ENCODE measurements at places on chromosomes 3 and 15.

GRCh38 chr15:30870681-30871080 is 33.0 kb upstream of the FAN1 start:
- no peak for DNase-seq

GRCh38 chr3:108123326-108123725 is 32.5 kb upstream of the CD47 start:
- DNase-seq: no peak

GRCh38 chr15:28984421-28985315 is 98.9 kb downstream of the APBA2 start:
- DNase-seq: no peak

DNA sequence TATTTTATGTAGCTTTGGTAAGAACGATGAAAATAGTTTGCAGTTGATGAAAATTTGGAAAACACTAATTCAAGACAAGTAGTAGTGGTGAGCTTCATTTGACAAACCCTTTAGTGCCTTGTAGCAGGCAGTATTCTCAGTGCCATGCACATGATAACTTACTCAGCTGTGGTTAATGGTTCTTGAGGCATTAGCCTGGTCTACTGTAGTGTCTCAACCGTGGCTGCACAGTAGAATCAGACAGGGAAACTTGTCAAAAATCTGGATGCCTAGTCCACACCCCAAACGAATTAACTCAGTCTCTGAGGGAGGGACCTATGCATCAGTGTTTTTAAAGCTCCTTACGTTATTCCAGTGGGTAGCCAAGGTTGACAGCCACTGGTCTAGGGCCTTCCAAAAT is 45.4 kb downstream of the PSMD6 start:
- no peak for DNase-seq
